Liver (tissue), 10 donors: ENCODE measurements at places on chromosomes 6 and 20. TPM values are rescaled to one million over a fixed set of nuclear protein-coding genes. Genes with fewer than 3 reads are reported as not detected.

Gene ADAT2
- total RNA-seq, result 2.7 TPM

DNA sequence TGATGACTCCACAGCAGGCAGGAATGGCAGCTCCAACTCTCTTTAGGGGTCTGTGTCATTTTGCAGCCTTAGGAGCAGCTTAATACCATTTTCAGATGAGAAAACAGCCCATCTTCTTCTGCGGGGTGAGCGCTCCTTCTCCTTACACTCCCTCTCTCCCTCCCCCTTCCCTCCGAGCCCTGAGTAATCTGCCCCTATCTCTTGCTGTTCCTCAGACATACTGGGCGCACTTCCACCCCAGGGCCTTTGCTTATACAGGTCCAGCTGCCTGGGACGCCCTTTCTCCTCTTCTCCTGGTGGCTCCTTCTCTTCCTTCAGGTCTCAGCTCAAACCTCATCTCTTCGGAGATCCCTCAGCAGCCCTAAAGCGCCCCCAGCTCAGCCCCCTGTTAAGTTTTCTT is 54.8 kb downstream of the SNAI1 start:
- H3K27ac ChIP-seq, result no peak overlapping the region
- no peaks in the 10 kb centered on the region for H3K4me1 ChIP-seq
- H3K27me3 ChIP-seq, result no peaks in the 10 kb centered on the region
- H3K36me3 ChIP-seq, result no peaks in the 10 kb centered on the region
- no peak for DNase-seq

- no peak overlapping the region for H3K4me3 ChIP-seq
- DNase-seq, result no peak
- H3K27ac ChIP-seq, result no peak overlapping the region
- H3K27me3 ChIP-seq, result no peaks in the 10 kb centered on the region
- no peaks in the 10 kb centered on the region for H3K4me1 ChIP-seq
These were observed 17.9 kb downstream of the SNX5 start for GRCh38 chr20:17950670-17951069.

DNA sequence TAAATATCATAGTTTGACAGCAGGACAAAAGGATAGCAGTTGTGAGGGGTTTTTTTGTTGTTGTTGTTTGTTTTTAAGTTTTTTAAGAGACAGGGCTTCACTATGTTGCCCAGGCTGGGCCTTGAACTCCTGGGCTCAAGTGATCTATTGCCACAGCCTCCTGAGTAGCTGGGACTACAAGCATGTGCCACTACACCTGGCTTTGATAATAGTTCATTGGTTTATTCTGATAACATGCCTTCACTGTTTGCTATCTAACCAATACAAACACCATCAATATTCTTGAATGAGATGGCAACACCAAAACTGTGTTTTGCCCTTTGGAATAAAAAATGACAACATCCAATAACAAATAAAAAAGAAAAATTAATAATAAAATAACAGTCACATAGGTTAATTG is 41.2 kb downstream of the FAM184A start:
- no peak overlapping the region for H3K4me3 ChIP-seq
- H3K27me3 ChIP-seq, result no peaks in the 10 kb centered on the region
- H3K36me3 ChIP-seq, result no peaks in the 10 kb centered on the region
- no peak overlapping the region for H3K27ac ChIP-seq

Gene OTOR
- total RNA-seq, result not detected

DNA sequence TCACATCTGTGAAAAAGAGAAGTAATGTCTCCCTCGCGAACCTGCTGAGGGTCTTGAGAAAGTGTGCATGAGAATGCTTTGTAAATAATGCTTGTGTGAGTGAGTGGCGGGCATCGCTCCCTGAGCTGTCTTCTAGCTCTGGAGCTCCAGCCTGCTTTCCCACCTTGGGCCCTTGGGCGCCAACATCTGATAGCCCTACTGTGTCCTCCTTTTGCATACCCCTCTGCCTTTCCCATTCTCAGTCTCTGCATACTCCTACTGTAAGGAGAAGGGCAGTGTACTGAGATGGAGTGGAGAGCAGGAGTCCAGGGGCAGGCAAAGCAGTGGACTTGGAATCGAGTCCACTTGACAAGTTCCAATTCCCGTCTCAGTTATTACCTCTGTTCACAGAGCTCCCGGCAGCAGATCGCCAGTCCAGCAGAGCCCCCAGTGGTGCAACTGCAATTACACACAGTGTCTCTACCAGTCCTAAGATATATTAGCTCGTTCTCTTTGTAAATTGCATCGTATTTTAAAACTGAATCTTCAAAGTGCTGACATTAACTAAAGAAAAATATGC is 847 bp upstream of the NCR2 start:
- H3K27ac ChIP-seq, result no peak overlapping the region
- DNase-seq, result no peak

- no peaks in the 10 kb centered on the region for H3K27me3 ChIP-seq
- H3K27ac ChIP-seq, result peak overlapping the region; percentile 47
- H3K4me1 ChIP-seq, result peaks cover 9% of the 10 kb centered on the region
- no peak for DNase-seq
These were observed 658 bp downstream of the CUL7 start for GRCh38 chr6:43052842-43053544.

Gene SPEF1
- not detected for total RNA-seq

DNA sequence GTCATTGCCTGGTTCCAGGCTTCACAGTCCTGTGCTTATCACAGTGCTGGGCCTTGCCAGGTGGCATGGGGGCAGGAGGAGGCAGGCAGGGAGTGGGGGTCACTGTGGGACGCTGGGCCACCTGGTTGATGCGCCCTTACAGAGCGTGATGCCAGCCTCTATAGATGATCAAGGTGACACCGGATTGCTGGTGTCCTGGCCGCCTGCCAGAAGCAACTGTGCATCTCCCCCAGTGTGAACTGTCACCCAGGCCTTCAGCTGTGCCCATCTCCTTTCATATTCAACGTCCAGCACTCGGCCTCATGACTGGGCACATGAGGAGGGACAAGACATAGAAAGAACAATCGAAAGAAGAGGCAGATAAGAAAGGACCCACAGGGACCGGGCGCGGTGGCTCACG is 318.9 kb downstream of the TAF4 start:
- no peak for DNase-seq
- H3K27me3 ChIP-seq, result no peaks in the 10 kb centered on the region
- H3K36me3 ChIP-seq, result no peaks in the 10 kb centered on the region
- no peak overlapping the region for H3K4me3 ChIP-seq
- no peak overlapping the region for H3K27ac ChIP-seq
- no peaks in the 10 kb centered on the region for H3K4me1 ChIP-seq

DNA sequence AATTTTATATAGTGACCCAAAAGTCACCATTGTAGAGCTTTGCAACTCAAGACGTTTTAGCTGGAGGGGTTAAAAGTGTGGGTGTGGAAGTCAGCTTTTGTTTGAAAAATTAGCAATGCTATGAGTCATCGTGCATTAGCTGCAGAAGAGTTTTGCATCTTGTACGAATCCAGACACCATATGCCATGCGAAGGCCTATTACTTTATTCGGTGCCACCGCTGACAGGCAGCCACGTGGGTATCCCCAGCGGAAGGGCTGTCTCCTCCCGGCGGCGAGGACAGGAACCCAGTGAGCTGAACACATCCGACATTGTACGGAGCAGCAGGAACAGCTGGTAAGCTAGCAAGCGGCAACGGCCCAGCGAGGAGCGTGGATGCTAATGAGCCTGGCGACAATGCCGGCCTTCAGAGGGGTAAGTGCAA is 84.4 kb downstream of the INSM1 start:
- H3K4me3 ChIP-seq, result no peak overlapping the region
- DNase-seq, result no peak
- no peak overlapping the region for H3K27ac ChIP-seq

Gene WFDC10B
- not detected for total RNA-seq

DNA sequence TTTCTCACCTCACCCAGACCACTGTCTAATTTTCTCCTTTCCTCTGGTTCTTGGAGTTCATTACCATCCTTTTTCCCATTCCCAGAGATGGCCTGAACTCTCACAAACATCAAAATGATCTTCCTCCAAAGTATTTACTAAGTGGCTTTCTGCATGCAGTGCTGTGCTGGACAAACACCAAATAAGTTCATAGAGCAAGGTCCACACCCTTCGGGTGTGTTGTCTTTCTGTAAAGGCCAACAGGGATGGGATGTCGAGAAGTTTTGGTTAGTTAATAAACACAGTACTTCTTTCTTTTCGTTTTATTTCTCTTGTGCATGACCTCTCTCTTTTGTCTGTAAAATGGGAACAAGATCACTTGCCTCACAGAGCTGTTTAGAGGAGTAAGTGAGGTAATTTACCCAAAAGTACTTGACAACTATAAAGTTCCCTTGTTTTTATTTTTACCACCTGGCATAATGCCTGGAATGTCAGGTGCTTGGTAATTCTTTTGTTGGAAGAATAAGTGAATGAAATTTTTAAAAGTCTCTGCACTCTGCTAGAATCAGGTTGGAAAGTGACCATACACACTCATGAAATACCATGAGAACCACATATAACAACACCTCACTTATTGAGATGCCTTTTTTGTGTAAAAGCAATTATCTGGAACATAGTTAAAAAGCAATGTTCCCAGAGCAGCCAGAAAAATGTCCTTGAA is 22.8 kb upstream of the CCN6 start:
- DNase-seq, result no peak
- no peaks in the 10 kb centered on the region for H3K27me3 ChIP-seq
- H3K4me3 ChIP-seq, result no peak overlapping the region
- no peak overlapping the region for H3K27ac ChIP-seq
- no peaks in the 10 kb centered on the region for H3K36me3 ChIP-seq

GRCh38 chr20:10179574-10180298 is 38.9 kb upstream of the SNAP25 start:
- no peak for DNase-seq
- H3K27ac ChIP-seq, result no peak overlapping the region
- H3K4me3 ChIP-seq, result no peak overlapping the region
- H3K36me3 ChIP-seq, result no peaks in the 10 kb centered on the region
- H3K27me3 ChIP-seq, result no peaks in the 10 kb centered on the region

DNA sequence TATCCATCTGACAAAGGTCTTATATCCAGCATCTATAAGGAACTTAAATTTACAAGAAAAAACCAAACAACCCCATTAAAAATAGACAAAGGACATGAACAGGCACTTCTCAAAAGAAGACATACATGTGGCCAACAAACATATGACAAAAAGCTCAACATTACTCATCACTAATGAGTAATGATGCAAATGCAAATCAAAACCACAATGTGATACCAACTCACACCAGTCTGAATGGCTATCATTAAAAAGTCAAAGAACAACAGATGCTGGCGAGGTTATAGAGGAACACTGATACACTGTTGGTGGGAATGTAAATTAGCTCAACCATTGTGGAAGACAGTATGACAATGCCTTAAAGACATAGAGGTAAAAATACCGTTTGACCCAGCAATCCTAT is 13.9 kb downstream of the MACROD2 start:
- no peak overlapping the region for H3K4me3 ChIP-seq
- H3K27me3 ChIP-seq, result no peaks in the 10 kb centered on the region
- no peak overlapping the region for H3K27ac ChIP-seq
- no peaks in the 10 kb centered on the region for H3K4me1 ChIP-seq

DNA sequence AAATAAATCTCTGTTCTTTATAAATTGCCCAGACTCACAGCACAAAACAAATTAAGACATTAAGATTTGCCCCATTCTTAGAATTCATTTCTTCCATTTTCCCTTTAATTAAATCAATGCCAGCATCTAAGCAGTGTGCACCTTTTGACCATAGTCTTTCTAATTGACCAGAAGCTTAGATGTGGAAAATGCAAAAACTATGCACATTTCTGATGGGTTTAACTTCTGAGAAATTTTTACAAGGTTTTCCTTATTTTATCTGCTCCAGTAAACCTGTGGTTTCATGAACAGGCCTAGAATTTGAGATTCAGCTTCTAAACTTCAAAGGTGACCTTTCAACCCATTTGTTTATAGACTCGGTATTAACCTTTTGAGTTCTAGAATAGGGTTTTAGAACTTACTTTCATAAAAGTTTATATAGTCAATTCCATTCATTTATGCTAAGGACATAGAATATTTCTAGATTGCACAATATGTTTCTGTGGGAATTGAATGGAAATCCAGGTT is 437.8 kb upstream of the HSF2 start:
- H3K27ac ChIP-seq, result no peak overlapping the region
- DNase-seq, result no peak
- H3K27me3 ChIP-seq, result no peaks in the 10 kb centered on the region
- no peaks in the 10 kb centered on the region for H3K4me1 ChIP-seq

- H3K4me1 ChIP-seq, result no peaks in the 10 kb centered on the region
- no peaks in the 10 kb centered on the region for H3K27me3 ChIP-seq
- no peaks in the 10 kb centered on the region for H3K36me3 ChIP-seq
- no peak overlapping the region for H3K27ac ChIP-seq
These were observed 538.5 kb downstream of the CD83 start for GRCh38 chr6:14656078-14656521.

DNA sequence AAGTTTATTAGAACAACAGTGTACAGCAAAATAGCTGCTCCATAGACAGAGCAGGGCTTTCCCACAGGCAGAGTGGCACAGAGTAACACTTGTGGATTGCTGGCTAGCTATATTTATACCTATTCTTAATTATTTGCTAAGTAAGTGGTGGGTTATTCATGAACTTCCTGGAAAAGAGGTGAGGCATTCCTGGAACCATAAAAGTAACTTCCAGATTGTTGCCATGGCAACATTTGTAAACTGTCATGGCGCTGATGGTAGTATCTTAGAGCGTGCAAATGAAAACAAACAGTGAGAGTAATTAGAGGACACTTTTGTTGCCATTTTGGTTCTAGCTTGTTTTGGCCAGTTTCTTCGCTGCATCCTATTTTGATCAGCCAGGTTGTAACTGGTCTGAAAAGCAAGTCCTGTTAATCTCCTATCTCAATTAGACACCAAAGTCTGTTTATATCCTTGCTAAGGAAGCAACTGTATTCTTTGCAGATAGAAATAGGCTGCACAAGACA is 23.9 kb downstream of the DEFB114 start:
- H3K27me3 ChIP-seq, result no peaks in the 10 kb centered on the region
- no peak overlapping the region for H3K27ac ChIP-seq
- no peaks in the 10 kb centered on the region for H3K36me3 ChIP-seq
- DNase-seq, result no peak
- H3K4me1 ChIP-seq, result no peaks in the 10 kb centered on the region

GRCh38 chr20:370977-371754 is 9.4 kb upstream of the TRIB3 start:
- no peak for DNase-seq
- H3K27ac ChIP-seq, result peak overlapping the region; percentile 91
- H3K36me3 ChIP-seq, result no peaks in the 10 kb centered on the region
- no peaks in the 10 kb centered on the region for H3K27me3 ChIP-seq

GRCh38 chr20:17645546-17646208 is 36.4 kb downstream of the RRBP1 start:
- peaks cover 20% of the 10 kb centered on the region for H3K36me3 ChIP-seq
- no peak overlapping the region for H3K4me3 ChIP-seq
- peaks cover 81% of the 10 kb centered on the region for H3K4me1 ChIP-seq
- no peak overlapping the region for H3K27ac ChIP-seq
- no peak for DNase-seq

Gene MTFR2
- total RNA-seq, result 0.08 TPM

Gene CASS4
- total RNA-seq, result 1.6 TPM

Gene VARS1
- 32.4 TPM for total RNA-seq

Gene MCM8
- 2.1 TPM for total RNA-seq

DNA sequence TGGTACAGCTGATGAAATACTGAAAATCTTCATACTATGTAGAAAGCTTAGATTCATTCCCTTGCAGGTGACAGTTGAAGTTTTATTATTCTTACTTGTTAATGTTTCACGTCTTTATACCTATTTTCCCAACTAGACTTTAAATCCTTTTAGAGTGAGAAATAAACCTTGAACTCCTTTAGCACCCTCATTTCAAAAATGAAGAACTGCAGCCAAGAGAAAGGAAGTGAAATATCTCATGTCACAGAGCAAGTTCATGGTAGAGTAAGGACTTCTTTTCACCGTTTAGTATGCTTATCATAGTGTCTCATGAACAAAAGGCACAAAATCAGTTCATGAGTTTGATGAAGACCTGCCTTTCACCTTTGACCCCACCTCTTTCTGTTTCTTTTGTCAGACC is 38.5 kb downstream of the ORC3 start:
- H3K36me3 ChIP-seq, result no peaks in the 10 kb centered on the region
- DNase-seq, result no peak
- no peaks in the 10 kb centered on the region for H3K27me3 ChIP-seq
- H3K4me3 ChIP-seq, result no peak overlapping the region

Gene ETV7
- total RNA-seq, result 0.17 TPM
